ENCODE measurements at places on chromosomes 3 and 15. TPM values are rescaled to one million over a fixed set of nuclear protein-coding genes. Genes with fewer than 3 reads are reported as not detected.

GRCh38 chr15:67946701-67947100, 106.9 kb upstream of the RNU6-1 start:
- no peak for DNase-seq

DNA sequence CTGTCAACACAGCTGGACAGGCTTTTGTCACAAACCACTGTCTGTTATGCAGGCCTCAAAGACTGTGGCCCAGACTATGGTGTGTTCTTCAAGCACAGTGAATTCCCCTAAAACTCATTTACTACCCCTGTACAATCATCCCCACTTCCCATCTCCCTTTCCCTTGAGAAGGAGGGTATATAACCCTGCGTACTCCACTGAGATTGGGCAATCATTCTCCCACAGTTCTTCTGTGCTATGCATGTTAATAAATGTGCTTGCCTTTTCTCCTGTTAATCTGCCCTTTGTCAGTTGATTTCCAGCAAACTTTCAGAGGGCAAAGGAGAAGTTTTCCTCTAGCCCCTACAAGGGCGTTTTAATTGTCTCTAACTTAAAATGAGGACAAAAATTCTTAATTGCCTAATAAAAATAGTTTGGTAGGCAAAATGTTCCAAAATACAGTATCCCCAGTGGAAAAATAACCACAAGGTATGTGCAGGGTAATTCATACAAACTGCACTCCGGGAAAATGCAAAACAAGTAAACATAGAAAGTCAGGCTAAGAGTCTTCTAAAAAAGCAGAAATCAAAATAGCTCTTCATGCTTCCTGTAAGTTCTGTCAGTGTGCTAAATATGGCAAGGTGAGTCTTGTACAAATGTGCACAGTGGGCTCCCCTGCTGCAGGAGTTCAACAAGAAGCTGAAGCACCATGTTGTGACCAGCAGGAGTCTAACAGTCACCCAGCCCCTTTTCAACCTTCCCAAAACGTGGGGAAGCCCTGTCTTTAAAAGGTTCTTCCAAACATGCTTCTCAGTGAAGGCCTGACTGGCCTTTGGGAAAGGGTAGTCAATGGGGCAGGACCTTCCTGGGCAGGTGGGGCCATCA, 10.2 kb downstream of the ATP10A start:
- no peak for DNase-seq

GRCh38 chr15:95850837-95851236, 479.7 kb upstream of the NR2F2 start:
- DNase-seq: no peak

DNA sequence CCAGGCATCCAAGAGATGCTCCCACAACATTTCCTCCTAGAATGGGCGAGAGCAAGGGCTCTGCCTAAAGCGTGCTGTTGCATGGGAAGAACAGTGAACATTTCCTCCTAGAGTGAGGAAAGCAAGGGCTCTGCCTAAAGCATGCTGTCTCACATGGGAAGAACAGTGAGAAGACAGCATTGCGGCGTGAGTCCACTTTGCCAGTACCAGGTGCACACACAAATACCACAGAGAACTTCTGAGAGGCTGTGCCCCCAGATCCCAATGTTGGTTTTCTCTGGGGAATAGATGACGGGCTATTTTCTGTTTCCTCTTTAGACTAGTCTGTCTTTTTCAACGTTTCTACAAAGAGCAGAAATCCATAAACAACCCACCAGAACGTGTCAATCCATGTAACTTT, 142.9 kb downstream of the LRRK1 start:
- DNase-seq: no peak

GRCh38 chr3:15276028-15276724, 56.2 kb downstream of the SH3BP5 start:
- no peak for DNase-seq

DNA sequence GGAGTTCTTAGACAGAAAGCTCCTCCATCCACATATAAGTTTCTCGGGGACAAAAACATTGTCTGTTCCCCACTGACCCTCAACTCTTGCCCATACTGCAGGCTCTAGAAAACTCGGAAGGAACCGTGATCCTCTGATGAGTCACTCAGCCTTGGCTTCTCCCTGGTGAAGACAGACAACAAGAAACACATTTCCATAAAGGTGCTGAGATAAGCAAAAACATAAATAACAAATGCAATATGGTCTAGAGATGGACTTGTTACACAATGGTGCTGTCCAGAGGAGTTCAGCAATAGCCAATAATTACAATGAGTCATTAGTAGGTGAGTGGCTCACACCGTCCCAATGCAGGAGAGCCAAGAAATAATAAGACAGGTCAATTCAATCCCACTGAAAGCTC, 43.7 kb downstream of the MAGI1 start:
- DNase-seq: no peak

DNA sequence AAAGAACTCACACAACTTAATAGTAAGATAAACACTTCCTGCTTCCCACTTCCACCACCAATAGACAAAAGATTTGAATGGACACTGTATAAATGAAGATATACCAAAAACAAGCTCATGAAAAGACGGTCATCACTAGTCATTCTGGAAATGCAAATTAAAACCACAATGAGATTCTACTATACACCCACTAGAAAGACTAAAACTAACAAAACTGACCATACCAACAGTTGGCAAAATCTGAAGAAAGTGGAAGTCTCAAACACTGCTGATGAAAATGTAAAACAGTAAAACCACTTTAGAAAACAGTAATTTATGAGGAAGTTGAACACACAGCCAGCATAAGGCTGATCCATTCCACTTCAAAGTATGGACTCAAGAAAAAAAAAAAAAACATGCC, 35.6 kb upstream of the CD96 start:
- no peak for DNase-seq

GRCh38 chr3:121574449-121574848, 6.7 kb downstream of the ARGFX start:
- no peak for DNase-seq

GRCh38 chr3:27607370-27607769, 114.8 kb downstream of the EOMES start:
- DNase-seq: no peak

Gene SNX22
- 0.42 TPM for total RNA-seq

Gene CASR
- not detected for total RNA-seq

Gene FXR1
- total RNA-seq: 150 TPM

Gene MST1
- total RNA-seq: 6.7 TPM

Gene ZNF280D
- 14.6 TPM for total RNA-seq

Gene GOLGA8J
- total RNA-seq: not detected

Gene GUCA1C
- not detected for total RNA-seq

Gene P3H2
- not detected for total RNA-seq

Gene CLDN16
- total RNA-seq: not detected
